D721Med (cell line): ENCODE measurements at places on chromosomes 5 and 9.

DNA sequence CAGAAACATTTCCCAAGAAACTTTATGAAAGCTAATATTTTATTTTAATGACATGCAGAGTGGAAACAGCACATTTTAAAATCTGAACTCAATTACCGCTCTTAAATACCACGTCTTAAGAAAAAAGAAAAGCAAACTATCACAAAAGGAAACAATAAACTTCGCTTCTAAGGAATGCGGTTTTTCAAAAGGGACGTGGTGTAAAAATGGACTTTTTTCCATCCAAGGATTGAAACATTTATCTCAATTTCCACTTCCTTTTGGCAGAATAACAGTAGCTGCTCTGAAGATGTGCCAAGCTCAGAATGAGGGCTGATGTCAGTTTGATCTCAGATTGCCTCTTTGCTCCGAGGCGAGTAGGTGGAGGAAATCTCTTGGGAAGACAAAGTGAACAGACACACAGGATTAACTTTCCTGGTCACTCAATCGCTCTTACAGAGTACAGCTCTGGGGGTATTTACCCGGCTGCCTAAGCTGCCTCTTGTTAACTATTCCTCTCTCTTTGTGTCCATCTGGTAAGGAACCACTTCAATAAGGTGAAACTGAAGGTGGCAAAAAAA, 158.5 kb downstream of the TRPM6 start:
- peak; percentile 21 for DNase-seq

GRCh38 chr5:98108497-98108896, 665.0 kb upstream of the RGMB start:
- no peak for DNase-seq

GRCh38 chr5:116814626-116815385, 240.2 kb upstream of the SEMA6A start:
- no peak for DNase-seq

DNA sequence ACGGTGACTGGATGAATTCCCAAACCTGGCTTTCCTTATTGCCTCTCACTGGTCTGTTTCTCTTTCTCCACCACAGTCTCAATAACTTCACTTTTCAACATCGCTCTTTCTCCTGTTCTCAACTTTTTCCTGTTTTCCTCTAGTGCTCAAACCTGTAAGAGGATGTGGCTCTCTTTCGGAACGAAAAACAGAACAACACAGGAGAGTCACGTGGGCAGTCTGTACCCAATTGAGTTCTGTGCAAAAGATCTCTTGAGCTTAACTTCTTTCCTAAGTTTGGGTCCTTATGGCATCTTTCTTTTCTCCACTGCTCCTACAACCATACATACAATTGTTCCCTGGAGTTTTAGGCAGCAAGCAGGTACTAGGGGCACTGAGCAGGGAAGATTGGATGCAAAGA, 8.9 kb downstream of the HAVCR1 start:
- no peak for DNase-seq

DNA sequence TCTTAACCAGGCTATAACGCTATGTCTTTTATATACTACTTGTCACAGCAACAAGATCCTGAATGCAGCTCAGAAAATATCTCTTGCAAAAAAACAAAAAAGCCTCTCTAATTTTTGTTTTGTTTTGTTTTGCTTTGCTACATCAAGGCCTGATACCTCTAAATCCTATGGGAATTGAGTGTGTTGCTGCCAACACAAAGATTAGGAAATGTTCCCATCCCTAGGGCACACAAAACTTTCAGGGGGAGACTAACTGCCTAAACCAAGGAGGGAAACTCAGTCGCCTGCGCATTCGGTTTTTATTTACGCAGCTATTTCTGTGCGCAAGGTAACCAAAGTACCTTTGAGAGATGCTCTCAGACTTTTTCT, 1.7 kb downstream of the SSBP2 start:
- no peak for DNase-seq

DNA sequence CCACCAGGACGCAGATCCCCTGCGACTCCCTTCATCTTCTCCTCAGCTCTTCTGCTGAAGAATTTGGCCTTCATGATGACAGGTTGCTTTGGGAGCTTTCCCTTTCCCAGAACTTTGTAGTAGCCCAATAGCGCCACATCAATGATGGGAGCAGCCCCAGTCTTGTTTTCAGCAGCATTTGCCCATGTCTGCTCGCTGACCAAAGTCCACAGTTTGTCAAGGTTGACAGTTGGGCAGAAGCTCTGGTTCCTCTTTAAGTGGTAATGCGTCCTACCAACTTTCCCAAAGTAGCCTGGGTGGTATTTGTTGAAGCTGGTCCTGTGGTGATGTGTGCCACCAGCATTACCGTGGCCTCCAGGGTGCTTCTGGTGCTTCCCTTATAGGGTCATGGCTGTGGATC, 62.2 kb downstream of the GCNT4 start:
- no peak for DNase-seq

DNA sequence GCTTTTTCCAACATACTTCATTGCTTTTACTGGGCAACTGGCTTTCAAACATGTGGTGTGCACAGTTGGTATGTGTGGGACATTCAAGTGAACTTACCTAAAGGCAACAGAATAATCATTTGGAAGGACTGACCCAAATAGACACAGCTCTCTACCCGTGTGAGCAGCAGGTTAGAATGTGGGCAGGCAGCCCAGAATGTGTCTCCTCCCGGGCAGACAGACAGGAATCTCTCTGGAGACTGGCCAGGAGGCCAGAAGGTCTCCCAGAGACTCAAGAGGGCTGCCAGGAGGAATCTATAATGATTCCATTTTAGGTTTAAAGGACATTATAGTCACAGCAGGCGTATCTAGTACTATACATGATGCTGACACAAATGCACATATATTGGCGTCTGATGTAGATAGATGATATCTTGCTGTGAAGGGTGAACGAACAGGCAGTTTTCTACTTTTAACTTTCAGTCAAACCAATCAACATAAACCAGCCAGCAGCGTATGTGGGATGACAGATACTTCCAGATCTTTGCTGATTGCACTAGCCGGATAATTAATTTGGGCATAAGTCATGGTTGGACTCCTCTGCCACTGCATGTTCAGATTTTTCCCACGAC, 297.4 kb upstream of the ZNF608 start:
- DNase-seq, result no peak

DNA sequence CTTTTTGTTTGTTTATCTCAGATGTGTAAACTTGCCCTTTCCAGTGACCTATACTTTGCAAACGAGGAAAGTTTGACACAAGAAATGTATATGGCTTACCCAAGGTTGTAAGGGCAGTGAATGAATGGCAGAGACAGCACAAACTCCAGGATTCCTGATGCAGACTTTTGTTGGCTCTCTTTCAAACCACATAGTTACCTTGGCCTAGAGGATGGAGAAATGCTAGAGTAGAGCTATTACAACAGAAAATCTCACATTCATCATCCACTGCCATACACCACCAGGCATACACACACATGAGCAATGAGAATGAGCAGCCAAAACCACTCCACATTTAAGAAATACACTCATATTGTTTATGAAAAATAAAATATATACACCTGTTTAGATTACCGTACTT, 387.0 kb downstream of the TLR4 start:
- DNase-seq, result no peak
